Fibroblast of skin of left quadriceps (primary cell): ENCODE measurements at places on chromosomes 16 and 17.
A peak's percentile ranks its signal among the peaks of the same experiment; 100 is the strongest.

GRCh38 chr16:56603589-56603988, 4.8 kb upstream of the MT2A start:
- no peak for DNase-seq

GRCh38 chr16:81384006-81384405, 60.6 kb upstream of the CMIP start:
- no peak for DNase-seq

DNA sequence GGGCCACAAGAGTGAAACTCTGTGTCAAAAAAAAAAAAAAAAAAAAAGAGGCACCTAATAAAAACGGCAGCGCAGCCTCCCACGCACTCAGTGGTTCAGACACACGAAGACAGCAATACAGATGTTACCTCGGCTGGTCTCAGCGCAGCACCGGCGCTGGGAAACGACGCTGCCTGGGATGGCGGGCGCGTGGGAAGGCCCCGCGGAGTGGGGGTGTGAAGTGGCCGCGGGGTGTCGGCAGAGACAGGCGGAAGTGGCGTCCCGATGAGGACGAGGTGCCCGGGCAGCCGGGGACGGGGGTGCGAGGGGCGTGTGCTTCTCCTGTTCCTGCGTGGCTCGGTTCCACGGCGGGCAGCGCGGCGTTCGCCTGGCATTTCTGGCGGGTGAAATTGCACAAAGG, 179.4 kb downstream of the BANP start:
- no peak for DNase-seq

GRCh38 chr16:57341441-57342303, 16.9 kb upstream of the CCL22 start:
- peak; percentile 88 for DNase-seq
